Fibroblast of skin of right quadriceps (primary cell): ENCODE measurements at places on chromosomes 12 and 14.

DNA sequence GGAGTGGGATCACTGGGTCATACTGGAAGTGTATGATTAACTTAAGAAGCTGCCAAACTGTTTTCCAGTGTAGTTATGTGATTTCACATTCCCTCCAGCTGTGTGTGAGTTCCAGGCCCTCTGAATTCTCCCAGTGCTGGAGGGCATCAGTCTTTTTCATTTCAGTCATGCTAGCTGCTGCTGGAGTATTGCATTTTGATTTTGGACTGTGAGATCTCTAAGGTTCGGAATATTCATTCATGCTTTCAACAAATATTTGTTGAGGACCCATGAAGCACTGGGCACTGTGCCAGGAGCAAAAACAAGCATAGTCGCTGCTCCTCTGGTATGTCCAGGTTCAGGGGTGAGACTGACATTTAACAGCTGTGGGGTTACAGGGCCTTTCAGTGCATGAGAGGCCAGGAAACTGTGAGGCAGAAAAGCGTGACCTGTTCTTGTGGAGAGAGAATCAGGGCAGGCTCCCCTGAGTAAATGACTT lies 133.2 kb downstream of the SCARB1 start:
- no peak for DNase-seq

DNA sequence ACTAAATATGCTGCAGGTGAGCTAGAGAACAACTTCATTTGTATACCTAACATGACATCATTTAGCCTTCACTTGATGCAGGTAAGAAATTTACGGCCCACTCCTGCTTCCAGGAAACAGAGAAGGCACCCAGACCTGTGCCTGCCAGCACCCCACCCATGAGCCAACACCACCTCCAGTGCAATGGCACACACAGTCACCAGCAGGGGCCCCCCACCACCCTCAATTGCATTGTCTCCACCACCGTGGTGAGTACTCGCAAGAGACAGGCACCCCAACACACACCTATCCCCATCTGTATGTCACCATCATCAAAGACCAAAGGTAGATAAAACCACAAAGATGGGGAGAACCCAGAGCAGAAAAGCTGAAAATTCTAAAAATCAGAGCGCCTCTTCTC lies 107.6 kb downstream of the KLHL28 start:
- DNase-seq = no peak

GRCh38 chr14:31024010-31024480 lies 1.4 kb upstream of the AP4S1 start:
- DNase-seq = no peak

DNA sequence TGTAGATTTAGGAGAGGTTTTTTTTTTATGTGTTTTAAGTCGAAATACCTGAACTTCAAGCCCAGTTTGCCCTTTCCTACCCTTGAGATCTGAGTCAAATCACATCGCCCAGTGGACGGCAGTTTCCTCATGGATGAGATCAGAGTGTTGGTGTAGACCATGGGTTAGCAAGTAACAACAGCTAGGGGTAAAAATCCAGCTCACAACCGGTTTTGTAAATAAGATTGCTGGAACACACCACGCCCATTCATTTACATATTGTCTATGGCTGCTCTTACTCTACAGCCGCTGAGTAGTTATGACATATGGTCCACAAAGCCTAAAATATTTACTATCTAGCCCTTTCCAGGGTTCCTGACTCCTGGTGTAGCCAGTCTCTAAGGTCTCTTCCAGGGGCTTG lies 158.5 kb upstream of the PLEKHG7 start:
- no peak for DNase-seq

DNA sequence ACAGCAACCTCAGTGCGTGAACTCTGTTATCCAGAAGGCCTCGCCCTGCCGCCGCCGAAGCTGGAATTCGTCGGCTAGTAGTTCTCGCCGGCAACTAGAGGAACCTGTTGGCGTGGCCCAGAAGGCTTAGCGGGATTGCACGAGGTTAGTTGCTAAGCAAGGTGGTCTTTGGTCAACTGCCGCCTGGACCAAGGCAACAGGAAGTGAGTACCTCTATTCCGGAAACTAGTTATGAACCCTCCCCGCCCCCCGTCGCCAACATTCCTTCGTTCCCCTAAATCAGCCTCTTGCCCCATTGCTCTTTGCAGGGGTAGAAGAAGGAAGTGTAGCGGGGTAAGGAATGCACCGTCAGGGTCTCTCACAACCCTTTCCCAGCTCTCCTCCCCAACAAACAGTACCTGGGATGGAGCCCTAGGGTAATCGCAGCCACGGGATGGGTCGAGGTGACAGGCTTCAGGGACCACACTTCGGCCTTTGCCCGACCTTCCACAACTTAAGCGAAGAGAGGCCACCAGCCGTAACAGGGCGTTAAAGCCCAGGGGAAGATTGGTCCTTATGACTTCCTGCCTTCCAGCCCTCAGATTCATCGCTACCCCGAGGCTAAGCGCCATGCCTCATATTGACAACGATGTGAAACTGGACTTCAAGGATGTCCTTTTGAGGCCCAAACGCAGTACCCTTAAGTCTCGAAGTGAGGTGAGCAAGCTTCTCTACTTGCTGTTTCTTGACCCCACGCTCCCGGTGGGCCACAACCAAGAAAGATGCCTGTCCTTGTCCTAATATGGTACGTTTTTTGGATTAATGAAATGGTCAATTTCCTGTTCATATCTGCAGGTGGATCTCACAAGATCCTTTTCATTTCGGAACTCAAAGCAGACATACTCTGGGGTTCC lies at the start of gene GMPR2:
TSS of gene GMPR2 (plus strand) at position 285 of the 893 bp plus-strand sequence. CDS start at position 610, 325 bp downstream.
- no peak for DNase-seq

- DNase-seq = no peak
Measured at GRCh38 chr14:104130974-104131651, 7.3 kb upstream of the KIF26A start.

GRCh38 chr12:46983959-46984841 lies 95.2 kb upstream of the PCED1B start:
- DNase-seq = peak; percentile 65

DNA sequence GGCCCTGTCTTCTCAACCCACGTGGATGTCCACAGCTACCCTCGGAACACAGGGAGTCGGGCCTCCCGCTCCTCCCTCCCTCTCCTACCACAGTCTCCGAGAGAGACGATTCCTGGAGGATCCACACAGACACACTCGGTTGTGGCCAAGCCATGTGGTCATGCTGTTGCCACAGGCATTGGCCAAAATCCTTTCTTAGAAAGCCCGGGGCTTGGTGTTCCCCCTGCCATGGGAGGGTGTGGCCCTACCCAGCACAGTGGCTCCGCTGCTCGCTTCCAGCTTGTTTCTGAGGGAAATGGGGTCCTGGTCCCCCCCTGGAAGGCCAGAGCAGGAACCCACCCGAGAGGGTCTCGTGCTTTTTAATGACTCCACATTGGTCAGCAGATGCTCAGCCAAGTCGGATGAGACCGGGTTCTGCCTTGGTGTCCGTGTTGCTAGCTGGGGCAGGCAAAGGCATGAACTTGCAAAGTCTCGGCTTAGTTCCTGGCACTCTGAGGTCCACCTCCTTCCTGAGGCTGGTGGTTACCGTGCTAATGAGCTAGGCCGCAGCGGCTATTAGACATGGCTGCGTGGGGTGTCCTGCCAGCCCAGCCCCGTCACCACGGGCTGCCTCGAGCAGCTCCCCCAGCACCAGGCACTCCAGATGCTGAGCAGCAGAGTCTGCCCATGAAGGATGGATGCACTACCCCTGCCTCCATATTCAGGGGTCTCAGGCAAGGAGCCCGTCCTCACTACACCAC lies 46.8 kb upstream of the MEG3 start:
- no peak for DNase-seq

- DNase-seq = no peak
Measured at GRCh38 chr14:27145170-27145569, 547.3 kb upstream of the NOVA1 start.

DNA sequence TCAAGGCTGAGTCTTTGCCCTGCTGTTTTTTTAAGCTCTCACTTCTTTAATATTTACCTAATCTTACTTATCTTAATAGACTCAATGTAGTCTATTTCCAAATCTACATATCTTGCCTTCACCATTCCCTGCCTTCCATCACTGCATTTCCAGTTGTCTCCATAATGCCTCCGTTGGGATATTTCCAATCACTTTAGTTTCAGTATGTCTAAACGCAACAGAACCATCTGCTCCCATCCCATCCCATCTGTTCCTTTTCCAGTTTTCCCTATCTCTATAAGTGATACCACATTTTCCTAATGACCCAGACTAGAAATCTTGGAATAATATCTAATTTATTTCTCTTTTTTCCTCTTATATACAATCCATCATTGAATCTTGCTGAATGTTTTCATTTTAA lies 15.1 kb upstream of the CCDC198 start:
- DNase-seq = no peak
